ENCODE measurements at places on chromosomes 12 and 14.

- DNase-seq = peak; percentile 90
These were observed at the start of gene FOXN3 for GRCh38 chr14:89417091-89417464. Gene FOXN3, minus strand, starts transcription at chr14:89417233. Its CDS starts 4,757 bp downstream, at chr14:89412476.

DNA sequence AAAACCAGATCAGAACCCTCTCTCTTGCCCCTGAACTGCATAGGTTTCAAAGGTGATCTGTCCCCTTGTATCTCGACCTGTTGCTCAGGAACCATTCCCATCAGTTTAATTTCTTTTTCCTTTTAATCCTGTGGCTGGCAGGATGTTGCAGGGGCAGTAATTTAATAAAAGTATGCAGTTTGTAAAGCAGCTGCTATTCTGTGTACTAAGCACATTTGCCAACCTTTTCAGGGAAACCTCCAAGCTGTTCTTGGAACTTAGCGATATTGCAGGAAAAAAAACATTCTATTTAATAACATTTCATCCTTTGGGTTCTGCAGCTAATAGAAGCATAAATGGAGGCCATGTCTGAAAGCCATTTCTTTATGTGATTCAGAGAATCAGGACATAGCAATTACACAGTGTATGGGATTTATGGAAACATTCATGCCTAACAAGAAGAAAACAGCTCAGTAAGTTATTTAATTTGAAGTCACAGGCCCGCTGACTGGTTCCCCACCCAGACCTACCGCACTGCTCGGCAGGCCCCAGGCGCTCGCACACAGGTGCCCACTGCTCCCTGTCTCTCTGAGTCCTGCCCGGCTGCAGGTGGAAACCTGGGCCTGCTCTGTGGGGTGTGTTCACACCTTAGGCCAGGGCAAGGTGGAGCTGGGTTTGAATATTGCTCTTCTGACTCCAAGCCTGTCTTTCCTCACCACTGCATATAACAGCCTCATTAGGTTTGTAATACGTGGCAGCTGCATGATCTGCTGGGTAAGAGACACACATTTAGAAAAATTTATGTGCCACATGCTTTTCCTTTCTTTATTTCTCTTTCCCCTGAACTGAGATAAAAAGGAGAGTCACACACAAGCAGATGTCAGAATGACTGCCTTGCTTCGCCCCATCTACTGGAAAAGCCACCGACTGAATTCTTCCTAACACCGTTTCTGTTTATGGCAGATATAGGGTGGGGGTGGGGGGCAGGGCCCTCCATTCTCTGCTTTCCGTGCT is 119.7 kb downstream of the SLC25A47 start:
- DNase-seq = no peak

DNA sequence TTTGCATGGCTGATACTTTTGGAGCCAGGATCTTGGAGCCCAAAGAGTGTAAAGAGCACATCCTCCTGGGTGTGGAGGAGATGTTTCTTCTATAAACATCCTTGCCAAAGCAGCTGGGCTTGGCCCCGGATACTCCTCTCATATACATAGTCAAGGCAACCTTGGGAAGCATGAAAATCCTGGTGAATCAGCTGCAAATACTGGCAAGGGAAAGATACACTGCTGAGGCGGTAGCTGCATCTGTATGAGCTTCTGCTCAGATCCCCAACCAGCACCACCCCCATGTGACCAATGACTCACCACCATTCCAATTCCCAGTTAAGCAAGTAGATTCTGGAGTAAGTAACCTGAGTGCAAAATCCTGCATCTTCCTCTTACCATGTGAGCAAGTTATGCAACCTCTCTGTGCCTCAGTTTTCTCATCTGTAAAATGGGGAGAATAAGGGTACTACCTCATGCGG is 567.4 kb downstream of the MED13L start:
- no peak for DNase-seq

- DNase-seq = no peak
These were observed 908.1 kb downstream of the GALC start for GRCh38 chr14:87084908-87085307.

- DNase-seq = peak; percentile 13
These were observed 11.5 kb upstream of the OR11G2 start for GRCh38 chr14:20179218-20179617.

DNA sequence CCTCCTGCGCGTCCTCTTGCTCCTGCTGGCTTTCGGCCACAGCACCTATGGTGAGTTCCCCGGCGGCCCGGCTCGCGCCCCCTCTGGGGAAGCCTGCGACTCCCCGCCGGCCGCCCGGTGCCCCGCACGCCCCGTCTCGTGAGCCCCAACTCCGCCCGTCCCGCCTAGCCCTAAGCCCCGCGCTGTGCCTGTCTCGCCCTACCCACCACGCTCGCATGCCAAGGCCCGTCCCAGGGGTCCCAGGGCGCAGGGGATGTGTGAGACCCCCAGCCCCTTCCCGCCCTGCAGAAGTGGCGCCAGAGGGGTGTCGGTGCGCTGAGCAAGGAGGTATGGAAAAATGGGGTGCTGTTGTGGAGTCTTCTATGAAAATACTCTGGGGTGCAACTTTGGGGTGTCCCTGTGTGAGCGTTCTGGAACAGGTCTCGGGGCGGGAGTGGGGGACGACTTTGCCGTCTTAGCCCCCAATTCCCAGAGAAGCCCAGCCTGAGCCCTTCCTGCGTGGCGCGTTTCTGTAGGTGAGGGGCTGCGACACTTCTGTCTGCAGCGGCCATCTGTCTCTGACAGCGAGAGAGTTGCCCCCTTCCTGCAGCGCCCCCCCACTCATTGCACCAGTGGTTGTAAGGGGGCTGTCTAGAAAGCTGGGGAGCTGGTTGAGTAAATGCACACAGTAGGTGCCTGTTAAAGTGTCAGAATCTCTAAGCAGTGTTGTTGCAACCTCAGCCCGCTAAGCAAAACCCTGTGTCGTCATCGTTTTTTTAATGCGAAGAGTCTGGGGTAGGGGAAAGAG is 587 bp downstream of the DLK1 start:
- DNase-seq = no peak

DNA sequence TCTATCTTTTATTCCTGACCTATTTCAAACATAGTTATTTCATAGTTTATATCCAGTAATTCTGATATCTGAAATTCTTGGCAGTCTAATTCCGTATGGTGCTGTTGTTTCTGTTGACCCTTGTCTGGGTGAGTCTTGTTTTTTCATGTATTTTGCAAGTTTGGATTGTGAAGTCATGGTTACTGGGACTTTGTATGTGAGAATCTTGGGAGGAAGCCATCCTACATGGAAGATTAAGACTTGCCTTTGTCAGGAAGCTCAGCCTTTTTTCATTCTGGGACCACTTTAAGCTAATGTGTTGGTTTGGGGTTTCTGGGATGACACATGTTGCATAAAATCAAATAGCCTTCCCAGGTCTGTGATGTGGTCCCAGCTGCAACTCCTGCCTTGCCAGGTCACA is 191.6 kb upstream of the E2F7 start:
- no peak for DNase-seq

DNA sequence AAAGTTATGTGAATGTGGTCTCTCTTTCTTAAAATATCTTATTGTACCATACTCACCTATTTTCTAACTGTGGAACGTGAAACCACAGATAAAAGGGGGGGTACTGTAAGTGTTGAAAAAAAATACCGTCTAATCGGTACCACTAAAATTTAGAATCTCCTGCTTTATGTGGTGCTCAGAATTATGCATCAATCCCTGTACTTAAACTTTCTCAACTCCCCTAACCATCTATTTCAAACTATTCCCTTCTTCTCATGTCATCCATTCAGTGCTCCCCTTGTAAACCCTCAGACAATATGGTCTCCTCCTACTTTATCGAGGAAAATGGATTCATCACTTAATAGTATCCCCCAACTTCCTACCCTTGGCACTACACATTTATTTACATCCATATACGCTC is 23.7 kb downstream of the DEPDC4 start:
- no peak for DNase-seq

DNA sequence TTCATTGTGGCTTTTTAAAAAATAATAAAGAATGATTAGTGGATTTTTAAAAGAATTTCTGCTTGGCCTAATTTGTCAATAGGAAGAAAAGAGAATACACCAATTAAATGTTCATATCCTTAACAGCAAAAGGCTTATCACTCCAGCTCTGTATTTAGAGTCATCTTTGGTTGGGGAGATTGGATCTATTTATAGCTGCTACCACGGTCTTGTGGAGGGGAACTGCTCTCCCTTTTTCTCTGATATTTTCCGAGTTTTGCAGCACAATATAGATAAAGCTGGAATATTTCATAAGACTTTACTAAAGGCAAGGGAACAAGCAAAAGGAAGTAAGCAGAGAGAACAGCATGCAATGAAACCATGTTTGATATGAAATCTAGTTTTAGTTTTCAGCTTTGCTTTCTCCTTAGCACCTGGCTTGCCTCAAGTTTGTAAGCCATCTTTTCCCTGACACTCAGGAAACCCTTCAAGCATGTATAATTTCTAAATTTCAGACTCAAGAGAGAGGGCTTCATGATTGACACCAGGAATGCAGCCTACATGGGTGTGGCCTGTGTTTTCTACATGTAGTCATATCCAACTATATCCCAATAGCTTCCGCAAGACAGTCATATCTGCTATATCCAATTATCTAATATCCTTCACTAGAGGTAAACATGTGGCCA is 35.2 kb downstream of the BRMS1L start:
- no peak for DNase-seq

- DNase-seq = no peak
These were observed 91.3 kb upstream of the DNM1L start for GRCh38 chr12:32587581-32588495.

DNA sequence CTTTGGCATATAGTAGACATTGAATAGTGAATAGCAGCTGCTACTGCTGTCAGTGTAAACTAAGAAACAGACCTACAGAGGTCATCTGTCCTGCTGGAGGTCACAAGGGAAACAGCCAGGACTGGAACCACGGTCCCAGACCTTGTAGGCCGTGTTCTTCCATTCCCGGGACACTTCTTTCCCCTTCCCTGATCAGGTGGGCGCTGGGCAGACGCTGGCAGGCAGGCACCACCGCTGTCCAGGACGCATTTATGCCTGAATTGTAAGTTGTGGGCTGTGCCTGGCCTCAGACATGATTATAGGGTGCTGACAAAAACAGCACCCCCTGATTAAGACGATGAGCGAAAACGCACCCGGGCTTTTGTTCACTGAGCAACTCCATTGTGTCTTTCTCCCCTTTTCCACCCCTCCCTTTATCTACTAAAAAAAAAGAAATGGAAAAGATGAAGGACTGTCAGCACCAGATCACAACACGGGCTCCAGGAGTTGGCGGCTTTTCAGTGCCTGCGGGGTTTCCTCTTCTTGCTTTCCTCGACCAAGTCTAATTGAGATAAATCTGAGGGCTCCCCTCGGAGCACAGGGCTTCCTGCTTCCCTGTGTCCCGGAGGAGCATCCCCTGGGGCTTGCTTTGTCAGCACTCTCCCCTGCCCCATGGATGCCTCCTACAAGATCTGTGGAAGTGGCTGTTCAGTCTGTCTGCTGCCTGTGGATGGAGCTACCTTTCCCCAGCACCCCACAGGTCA is 80.6 kb downstream of the TSPAN9 start:
- DNase-seq = no peak

GRCh38 chr12:116026768-116027550 is 250.5 kb downstream of the MED13L start:
- no peak for DNase-seq

- no peak for DNase-seq
These were observed 26.2 kb upstream of the MAP1LC3B2 start for GRCh38 chr12:116532986-116533342.

- DNase-seq = no peak
These were observed 58.3 kb upstream of the EEA1 start for GRCh38 chr12:92987362-92987761.

GRCh38 chr12:10614056-10614370 is 604 bp upstream of the MAGOHB start:
- DNase-seq = no peak

- no peak for DNase-seq
These were observed 47.9 kb upstream of the PLEKHG7 start for GRCh38 chr12:92654929-92655328.

GRCh38 chr12:95998611-95999286 is 2.6 kb upstream of the HAL start:
- DNase-seq = peak; percentile 42

DNA sequence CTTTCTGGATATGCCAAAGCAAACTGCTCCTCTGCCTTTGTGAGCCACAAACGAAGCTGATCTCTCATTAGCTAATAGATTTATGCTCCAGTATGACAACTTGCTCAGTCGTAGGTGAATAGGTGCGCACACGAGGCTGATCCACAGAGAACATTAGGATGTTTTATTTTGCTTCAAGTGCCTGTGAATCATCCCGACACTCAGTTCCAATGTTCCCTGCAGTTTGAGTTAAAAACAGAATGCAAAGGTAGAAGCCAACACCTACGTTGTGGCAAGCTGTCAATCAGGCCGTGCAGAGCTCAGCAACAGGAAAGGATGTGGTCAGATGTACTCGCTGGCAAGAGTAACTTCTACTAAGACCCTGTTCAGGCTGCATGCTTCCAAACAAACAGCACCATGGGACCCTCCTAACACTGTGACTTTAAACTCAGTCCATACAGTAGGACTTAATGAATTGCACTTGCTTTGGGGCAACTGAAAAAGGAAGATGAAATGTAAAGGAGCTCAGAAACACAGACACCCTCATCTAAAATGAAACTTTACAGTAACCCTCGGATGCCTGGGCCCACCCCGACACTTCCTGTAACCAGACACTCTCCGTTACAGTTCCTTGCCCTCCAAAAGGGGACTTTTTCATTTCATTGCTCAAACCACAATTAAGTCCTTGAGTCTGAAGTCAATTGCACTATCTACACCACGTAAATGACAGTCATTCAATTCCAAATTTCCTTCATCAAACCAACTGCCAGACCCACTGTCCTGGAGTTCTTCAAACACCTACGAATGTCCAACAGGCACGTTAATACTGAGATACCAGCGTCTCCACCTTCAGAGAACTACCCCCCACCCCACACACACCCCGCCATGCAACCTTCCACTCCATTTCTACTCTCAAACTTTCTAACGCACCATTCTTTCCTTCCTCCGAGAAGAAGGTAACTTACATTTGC is 1.6 kb downstream of the CCDC88C start:
- DNase-seq = peak; percentile 62

DNA sequence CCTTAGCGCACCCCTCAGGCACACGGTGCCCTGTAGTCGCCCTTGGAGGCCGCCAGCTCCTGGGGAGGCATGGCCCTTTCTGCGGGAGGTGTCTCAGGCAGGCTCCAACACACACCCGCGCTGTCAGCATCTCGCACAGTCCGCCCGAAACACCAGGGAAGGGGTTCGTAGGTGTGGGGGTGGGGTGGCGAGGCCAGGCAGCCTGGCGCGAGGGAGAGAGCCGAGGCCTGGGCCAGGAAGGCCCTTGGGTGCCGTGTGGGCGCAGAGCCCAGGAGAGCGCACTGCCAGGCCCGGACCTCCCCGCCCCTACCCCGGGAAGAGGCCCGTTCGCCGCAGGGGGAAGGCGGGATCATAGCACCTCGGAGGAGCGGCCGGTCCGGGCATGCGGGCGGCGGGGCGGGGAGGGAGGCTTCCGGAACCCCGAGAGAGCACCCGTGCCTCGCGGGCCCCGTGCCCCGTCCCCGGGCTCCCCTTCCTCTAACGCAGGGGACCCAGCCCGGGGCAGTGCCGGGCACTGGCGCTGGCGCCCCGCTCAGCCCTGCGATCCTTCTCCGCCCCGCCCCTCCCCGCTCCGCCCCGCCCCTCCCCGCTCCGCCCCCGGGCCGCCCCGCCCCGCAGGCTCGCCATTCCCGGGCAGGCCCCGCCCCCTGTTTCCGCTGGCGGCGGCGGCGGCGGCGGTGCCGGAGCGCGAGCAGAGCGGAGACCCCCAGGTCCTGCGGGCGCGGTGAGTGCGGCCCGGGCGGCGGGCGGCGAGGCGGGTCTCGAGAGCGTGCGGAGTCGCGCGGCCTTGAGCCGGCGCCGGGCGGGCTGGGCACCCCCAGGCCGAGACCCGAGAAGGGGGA is at the start of gene TSPAN9:
Gene TSPAN9 (plus strand): TSS at position 650 of the 842 bp plus-strand sequence. CDS start 123,815 bp downstream, outside the sequence.
- peak; percentile 52 for DNase-seq

Measured in CD4-positive, alpha-beta T cell treated with Interferon gamma for 1 hour (primary cell).